ENCODE measurements at places on chromosomes 12 and 14.

DNA sequence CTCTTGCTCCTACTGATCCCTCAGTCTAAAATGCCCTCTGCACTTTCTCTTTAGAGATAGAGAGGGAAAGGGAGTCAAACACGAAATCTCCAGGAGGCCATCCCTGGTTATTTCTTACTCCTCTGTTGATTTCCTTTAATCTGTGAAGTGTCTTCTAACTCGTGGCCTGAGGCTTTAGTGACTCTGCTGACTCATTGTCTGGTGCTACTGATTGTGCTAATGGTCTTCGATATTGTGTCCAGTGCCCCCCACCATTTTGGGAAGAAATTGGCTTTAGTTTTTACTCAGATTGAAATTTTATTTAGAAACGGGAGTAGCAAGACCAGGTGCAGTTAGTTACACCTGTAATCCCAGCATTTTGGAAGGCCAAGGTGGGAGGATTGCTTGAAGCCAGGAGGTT, 839 bp downstream of the CLEC9A start:
- DNase-seq: no peak

DNA sequence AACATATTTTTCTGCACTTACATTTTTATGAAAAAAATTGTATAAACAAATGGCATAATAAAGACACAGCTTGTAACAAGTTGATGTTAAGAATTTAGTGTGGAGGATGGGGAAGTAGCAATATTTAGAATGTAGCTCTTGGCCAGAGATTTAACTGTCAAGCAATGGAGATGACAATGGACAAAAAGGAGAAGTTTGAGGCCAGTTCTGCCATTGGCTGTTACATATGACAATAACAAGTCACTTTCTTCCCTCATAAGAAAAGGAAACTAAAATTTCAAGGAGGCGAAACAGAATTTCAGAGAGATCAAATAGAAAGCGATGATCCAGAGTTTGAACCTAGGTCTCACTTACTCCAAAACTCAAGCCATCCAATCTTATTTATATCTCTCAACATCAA, 122.8 kb upstream of the CCDC175 start:
- no peak for DNase-seq

DNA sequence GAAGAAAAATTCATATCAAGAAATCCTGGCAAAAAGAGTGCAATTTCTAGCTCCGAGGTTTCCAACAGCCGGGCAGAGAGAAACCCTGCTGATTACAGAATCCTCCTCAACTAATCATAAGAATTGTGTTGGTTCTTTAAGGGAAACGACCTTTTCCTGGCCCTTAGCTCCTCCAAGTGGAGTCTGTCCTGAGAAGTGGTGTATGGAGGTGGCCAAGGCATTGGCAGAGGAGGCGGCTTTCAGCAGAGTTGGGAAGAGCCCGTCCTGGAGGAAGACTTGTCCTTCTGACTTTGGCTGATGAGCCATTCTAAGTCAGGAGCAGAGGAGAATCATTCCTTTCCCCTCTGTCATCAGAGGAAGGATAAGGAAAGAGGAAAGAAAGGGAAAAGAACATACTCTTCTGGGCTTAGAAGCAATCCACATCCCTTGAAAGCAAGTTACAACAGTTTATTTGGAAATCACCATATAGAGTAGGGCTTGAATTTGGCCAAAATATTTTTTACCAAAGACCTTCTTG, 46.5 kb upstream of the PTCSC3 start:
- no peak for DNase-seq

DNA sequence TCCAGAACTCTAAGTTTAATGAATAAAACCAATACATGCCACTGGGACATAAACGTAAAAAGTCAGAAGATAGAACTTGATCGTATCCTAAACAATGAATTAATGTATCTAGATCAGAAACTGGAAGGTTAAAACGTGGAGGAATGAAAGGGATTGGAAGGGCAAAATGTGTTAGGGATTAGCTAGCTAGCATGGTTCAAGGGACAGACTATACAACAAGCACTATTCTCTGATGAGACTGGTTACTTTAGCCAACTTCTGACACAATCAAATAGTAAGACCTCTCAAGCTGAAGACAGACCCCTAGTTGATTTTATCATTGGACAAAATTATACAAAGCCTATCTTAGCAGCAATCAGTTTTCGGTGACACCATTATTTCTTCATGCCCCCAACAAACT, 18.7 kb upstream of the OXA1L start:
- DNase-seq: no peak

DNA sequence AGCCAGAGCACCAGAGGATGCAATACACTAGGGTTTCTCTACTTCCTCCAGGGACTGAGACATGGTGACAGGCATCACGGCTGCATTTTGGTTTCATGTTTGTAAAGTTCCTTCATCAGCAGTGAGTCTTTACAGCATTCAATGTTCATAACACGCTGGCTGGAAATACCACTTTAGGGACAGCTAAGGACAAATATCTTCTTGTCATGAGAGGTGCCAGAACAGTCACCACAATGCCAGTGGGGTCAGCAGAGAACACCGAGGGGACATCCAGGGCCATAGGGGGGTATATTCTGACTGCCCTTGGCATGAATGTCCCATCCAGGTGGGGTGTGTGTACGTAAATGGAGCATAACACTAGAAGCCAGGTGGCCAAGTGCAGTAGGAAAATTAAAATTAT, 72.3 kb downstream of the CCDC60 start:
- no peak for DNase-seq

- no peak for DNase-seq
These were observed 136.8 kb downstream of the TTC8 start for GRCh38 chr14:88961214-88961613.

- no peak for DNase-seq
These were observed 25.6 kb upstream of the MBIP start for GRCh38 chr14:36346052-36346451.

DNA sequence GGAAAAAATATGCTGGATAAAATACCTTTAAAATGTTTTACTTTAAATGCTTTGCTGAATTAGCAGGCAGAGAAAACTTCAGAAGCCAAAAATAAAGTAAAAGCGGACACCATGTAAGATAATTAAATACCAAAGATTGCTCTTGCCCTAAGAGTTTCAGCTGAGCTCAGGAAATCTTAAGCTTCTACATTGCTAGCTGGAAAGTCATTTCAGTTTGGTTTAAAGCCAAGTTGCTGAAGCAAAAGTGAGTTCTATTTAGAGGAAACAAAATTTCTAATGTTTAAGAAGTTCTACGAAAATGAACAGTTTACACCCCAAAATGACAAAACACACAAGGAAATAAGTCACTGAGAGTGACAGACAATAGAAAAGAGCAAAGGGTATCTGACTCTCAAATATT, 310.0 kb downstream of the ADAMTS20 start:
- DNase-seq: no peak

DNA sequence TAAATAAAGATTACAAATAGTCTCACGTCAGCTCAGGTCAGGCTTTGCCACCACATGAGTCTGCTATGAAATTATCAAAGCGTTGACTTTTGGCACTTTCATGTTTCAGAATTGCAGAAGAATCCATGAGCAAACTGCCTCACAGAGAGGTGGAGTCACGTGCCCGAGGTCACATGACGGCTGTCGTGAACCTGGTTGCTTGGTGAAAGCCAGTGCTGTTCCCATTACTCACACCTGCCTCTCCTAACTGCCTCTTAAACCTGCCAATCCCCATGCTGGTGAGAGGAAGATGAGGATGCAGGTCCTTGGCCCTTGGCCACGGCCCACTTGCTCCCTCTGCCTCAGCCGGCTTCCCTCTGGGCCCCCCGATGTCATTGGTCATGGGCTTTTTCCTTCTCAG, 272.7 kb downstream of the BCL11B start:
- no peak for DNase-seq

- no peak for DNase-seq
These were observed 300.9 kb upstream of the DCN start for GRCh38 chr12:91483471-91483985.

GRCh38 chr12:54331461-54331860, 6.5 kb downstream of the COPZ1 start:
- no peak for DNase-seq

DNA sequence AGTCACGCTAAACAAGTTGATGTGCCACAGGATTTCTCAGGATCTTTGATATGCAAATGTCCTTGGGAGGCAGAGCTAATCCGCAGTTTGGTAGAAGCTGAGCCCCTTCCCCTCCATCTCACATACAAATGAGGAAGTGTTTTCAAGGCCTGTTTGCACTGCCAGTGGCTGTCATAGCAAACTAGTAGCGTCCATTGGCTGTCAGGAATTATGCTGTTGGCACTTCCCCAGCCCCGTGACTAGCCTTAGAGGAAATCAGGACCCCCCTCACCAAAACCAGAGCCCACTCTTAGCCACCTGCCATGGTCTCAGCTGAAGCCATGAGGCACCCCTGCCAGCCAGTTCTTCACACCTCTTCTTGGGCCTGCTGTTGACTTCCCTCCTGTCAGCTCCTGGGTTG, 253.9 kb downstream of the CACNA1C start:
- DNase-seq: no peak

DNA sequence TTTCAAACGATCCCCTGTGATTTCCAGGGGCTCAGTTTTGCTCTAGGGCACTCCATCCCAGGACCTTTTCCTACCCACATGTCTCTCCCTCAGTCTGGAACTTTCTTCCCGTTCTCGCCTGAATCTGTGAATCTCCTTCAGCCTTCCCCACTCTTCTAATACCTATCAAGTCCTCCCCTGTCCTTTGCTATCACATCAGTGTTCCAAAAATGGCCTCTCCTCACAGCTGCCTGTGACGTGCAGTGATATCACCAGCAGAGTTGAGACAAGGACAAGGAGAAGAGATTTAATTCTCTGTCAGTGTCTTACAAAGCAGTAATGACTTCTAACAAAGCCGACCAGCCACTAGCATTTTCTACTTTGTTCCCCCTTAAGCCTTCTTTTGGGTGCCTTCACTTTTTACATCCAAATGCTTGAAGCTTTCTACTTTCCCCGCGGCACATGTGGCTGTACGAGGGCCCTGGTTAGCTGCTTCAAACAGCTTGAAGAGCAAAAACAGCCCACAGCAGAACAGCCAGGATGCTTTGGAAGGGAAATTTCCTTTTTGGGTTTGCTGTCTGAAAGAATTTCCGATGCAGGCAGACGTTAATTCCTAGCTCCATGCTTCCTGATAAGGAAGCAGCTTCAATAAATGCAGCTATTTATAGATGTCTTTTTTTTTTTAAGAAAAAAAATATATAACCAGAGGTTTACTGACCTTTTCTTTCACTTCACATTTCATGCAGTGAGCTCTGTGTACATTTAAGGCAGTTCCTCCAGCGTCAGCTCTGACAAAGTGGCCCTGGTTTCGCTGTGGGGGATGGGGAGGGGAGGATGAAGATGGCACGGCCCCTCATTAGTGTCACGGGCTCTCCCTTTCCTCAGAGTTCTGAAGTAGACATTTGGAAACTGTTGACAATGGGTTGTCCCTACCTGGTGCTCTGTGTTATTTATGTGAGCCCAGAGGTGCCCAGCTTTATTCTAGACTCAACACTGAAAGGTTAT, 109.3 kb downstream of the ETV6 start:
- no peak for DNase-seq

DNA sequence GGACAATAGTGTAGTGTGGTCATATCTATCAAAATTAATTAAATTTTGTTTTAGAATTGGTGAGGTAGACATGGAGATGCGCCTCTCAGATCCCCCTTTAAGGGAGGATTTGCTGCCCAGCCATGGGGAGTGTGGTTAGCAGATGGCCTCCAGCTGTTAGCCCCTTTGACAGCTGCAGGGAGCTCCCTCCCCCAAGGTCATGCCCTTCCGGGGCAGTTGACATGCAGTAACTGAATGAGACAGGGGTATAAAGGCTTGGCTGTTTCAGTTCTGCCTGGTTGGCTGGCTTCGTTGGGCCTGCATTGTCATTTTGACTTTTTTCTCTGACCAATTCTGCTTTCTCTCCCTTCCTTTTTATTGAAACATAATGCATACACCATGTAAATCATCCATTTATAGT, 291.5 kb upstream of the SRRM4 start:
- no peak for DNase-seq

- DNase-seq: no peak
These were observed 1209.8 kb downstream of the FLRT2 start for GRCh38 chr14:86739761-86740160.

GRCh38 chr12:115944837-115945490, 332.5 kb downstream of the MED13L start:
- DNase-seq: no peak

GRCh38 chr12:122949816-122950675, 16.2 kb downstream of the ABCB9 start:
- no peak for DNase-seq

- DNase-seq: no peak
These were observed 48.0 kb downstream of the SLC17A8 start for GRCh38 chr12:100404769-100405407.

- DNase-seq: no peak
These were observed 132.1 kb upstream of the PELI2 start for GRCh38 chr14:55986069-55986468.

- DNase-seq: no peak
These were observed 483 bp downstream of the POC1B start for GRCh38 chr12:89525305-89525823.

DNA sequence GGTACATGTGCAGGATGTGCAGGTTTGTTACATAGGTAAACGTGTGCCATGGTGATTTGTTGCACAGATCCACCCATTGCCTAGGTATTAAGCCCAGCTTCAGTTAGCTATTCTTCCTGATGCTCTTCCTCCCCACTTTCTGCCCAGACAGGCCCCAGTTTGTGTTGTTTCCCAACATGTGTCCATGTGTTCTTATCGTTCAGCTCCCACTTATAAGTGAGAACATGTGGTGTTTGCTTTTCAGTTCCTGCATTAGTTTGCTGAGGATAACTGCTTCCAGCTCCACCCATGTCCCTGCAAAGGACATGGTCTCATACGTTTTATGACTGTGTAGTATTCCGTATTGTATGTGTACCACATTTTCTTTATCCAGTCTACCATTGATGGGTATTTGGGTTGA, 251.7 kb upstream of the NOVA1 start:
- DNase-seq: no peak

- DNase-seq: no peak
These were observed 232.9 kb downstream of the SPTSSA start for GRCh38 chr14:34229140-34229539.

DNA sequence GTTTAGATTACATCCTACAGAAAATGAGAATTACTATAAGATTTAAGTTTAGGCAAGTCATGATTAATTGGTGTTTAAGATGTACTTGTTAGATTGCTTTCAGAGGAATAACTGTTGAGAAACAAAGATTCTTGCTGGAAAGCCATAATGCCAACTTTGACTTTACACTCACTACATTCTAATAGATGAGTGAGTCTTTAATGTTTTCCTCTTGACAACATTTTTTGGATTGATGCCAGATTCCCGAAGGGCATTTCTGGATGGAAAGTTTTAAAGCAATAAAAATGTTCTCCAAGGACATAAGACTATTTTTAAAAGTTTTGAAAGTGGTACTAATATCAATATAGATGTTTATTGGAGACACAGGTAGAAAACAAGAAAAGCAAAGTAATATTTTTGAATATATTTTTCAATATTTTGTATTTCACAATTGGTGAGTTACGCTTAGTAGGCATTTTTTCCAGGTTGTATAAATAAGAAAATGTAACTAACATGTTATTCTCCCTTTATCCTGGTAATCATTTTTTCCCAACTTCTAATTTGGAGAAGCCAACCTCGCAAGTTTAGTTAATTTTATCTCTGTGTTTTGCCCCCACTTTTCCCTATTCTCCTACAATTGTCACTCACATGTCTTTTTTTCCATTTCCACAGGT, 307.3 kb downstream of the CEP128 start:
- no peak for DNase-seq

GRCh38 chr12:120546050-120546386, 11.9 kb downstream of the RNF10 start:
- DNase-seq: no peak
